Fibroblast of lung (primary cell): ENCODE measurements at places on chromosomes 6 and 20. TPM values are rescaled to one million over a fixed set of nuclear protein-coding genes. Genes with fewer than 3 reads are reported as not detected.

Gene OPN5
- polyA plus RNA-seq: not detected in 2 replicates

DNA sequence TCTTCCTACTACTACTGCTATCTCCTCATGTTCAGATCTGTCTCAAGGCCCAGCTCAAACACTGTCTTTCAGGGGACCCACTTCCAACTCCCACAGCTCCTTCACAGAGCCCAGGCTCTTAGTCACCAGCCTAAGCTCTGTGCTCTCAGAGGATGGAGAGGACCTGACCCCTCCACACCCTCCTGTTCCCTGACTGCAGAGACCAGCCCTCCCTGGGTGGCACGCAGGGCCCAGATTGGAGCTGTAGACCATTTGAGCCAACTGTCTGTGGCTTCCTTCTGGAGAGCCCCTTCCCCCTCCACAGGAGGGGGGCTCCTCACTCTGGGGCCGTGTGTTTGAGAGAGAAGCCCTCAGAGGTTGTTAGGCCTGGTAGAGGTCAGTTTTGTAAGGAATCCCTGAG lies 9.8 kb downstream of the SNPH start:
- no peak for DNase-seq

DNA sequence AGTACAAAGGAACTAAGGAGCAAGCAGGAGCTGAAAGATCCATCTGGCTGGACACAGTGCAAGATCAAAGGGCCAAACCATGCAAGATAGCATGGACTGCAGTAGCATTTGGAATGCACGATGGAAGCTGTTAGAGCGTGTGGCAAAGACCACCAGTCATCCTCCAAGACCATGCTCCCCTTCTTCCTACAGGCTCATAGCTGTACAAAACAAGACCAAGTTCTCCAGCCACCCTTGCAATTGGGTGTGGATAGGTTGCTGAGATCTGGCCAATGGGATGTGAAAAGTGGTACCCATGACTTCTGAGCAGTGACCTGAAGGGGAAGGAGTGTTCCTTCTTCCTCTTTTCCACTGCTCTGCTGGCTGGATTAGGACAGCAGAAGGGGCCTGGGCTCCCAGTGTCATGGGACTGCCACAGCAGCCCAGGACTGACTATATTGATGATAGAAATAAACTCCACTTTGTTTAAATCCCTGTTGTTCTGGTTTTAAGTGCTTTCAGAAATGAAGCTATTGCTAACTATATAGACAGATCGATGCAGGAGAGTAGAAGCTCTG lies 64.9 kb downstream of the SLC22A23 start:
- DNase-seq: no peak

DNA sequence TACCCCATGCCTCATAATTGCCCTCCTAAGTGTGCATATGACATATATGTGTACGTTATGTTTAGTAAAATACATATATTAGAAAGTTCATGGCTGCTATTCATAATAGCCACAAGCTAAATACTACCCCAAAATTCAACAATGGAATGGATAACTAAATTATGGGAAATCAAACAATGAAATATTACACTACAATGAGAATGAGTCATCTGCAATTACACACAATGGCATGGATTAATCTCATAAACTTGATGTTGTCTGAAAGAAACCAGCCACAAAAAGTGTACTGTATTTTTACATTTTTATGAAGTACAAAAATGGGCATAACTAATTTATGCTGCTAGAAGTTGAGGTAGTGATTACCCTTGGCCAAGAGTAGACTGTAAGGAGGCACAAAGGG lies 477.0 kb downstream of the HAO1 start:
- DNase-seq: no peak

GRCh38 chr6:87687296-87687695 lies 14.7 kb downstream of the AKIRIN2 start:
- DNase-seq: no peak

GRCh38 chr6:129657483-129657882 lies 52.5 kb downstream of the ARHGAP18 start:
- DNase-seq: no peak

DNA sequence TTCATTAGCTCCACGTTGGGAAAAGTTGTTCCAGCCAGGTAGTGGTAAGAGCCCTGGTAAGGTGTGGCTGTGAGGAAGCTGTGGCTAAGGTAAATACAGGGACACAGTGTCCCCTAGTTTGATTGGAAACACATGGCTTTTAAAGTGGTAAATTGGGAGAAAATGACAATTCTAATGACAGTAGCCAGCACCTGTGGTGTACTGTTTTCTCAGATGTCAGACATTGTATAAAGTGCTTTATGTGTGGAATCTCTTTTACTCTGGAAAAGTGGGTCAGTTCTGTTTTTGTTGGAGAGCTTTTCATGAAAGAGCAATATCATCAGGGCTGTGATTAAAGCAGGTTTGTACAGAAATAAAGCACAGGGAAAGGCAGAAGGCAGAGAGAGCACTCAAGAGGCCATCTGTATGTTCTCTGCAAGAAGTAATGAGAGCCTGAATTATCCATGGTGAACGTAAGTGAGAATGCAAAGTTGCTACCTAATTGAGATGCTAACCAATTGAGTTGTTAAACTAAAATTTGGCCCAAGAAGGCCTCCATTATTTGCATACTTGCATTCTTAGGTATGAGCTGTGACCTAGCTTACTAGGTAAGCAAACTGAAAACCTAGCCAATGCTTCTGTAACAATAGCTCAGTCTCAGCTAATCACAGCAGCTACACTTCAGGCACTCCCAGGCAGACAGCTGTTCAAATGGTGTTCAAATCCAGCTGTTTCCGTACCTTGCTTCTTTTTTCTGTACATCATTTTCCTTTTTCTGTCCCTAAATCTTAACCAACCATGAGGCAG lies 28.2 kb downstream of the MRAP2 start:
- DNase-seq: no peak

- DNase-seq: peak; percentile 34
Observed at GRCh38 chr6:90350689-90351554, 54.3 kb upstream of the BACH2 start.

GRCh38 chr6:110708295-110708950 lies 106.8 kb downstream of the CDK19 start:
- peak; percentile 68 for DNase-seq

GRCh38 chr6:44257025-44257752 lies at the start of gene SLC35B2:
SLC35B2 (minus strand) TSS chr6:44257528; CDS start chr6:44257410, 118 bp downstream.
- peak; percentile 67 for DNase-seq
